ENCODE measurements at places on chromosomes 5 and 9.

GRCh38 chr9:78539904-78540303 lies 243.0 kb downstream of the PSAT1 start:
- peak; percentile 85 for DNase-seq

- no peak for DNase-seq
These were observed 2.0 kb downstream of the PROP1 start for GRCh38 chr5:177994063-177994462.

DNA sequence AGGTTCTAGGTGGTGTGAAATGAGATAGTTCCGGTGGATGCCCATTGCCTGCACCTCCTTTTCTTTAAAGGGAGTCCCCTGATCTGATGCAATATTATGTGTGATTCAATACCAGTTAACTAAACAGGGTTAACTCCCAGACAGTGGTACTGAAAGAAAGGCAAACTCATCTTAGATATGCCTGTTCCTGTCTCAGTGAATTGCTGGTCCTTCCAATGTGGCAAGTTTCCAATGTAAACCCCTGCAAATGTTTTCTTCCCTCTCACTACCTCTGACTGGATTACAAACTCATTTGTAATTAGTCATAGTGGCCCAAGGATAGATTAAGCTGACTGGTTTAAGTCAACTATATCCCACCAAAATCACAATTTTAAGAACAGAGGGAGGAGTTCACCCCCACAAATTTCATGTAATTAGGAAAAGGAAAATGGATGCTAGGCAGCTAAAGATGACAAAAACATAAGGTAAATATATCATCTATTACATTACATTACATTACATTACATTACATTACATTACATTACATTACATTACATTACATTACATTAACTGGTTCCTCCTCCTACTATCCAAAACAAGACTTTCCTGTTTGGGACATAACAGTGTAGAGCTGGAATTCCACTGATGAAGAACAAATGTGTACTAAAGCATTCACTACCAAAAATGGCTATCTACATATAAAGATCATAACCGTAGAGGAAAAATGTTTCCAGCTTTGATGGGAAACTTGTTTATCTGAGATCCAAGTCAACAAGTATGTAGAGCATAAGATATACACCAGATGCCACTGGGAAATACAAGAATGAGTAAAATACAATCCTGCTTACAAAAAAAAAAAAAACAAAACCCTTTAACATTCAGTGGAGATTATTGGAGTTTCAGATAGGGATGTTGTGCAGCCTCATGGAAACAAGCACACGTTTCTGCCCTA lies 121.5 kb upstream of the SNX2 start:
- peak; percentile 50 for DNase-seq

GRCh38 chr9:89663614-89663970 lies 58.8 kb downstream of the GADD45G start:
- DNase-seq = no peak

- peak; percentile 42 for DNase-seq
These were observed 24.6 kb downstream of the GFPT2 start for GRCh38 chr5:180328296-180329137.

DNA sequence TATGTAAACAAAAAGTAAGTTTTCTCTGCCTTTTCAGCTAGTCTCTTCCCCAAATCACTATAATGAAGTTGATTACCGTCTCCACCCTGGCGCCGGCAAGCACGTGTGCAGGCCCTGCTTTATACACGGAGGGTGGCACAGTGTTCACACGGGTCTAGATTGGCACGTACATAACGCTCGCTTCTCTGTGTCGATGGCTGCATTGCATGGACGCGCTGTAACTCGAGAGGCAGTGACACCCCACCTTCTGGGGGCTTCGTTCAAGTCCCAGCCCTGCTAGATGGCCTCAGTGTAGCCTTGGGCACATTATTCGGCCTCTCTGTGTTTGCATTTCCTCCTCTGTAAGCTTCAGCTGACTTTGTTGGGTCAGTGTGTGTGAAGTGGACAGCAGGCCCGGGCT lies 223.9 kb downstream of the FANCC start:
- no peak for DNase-seq

- DNase-seq = peak; percentile 60
These were observed 1.1 kb downstream of the PRR7 start for GRCh38 chr5:177447611-177448243.

DNA sequence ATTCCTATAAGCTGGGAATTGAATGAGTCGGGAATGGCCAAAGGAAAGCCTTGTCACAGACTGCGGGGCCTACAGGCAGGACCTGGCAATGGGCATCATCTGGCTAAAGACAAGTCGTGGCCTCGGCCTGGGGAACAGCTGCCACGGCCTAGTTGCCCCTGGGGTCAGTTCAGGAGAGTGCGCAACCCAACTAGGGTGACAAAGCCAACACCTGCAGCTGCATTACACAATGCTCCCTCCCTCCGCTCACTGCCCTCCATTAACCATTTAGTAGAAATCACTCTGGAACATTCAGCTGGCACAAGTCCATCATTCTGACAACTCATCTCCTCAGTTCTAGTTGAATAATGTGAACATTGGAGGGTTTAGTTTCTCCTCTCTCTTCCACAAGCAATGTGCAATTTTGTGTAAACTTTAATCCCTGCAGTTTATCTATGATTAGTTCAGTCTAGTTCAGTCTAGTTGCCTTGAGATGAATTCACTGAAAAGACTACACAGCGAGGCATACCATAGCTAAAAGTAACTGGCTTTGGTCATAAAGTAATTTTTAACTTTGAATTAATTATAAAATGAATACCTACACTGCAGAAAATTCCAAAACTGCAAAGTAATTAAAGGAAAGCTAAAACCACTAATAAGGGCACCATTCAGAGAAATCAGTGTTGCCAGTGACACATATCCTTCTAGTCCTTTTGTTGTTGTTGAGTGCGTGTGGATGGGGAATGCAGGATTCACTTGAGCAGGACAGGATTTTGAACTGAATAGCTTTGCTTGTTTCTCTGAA lies 5.1 kb downstream of the GLDC start:
- no peak for DNase-seq

DNA sequence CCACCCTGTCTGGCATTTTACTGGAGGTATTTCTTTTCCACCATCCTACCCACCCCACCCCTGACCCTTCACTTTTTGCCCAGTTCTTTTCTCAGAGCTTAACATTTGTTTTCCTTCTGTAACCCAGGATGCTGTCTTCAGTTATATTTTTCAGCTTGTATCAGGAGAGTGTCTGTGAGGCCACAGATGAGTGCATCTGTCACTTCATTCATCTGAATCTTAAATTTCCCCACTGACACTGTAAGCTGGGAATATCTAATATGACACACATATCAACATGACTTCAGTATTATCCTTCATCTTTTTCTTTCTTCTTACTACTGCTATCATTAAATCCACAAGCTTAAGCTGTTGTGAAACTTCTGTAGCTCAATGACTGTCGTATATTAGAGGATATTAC lies 4.9 kb downstream of the MARCHF3 start:
- DNase-seq = no peak

- DNase-seq = peak; percentile 69
These were observed 19.6 kb downstream of the MFAP3 start for GRCh38 chr5:154058055-154059038.

GRCh38 chr5:74313896-74314295 lies 326.6 kb downstream of the ENC1 start:
- DNase-seq = no peak

GRCh38 chr5:177306674-177307543 lies 3.3 kb downstream of the PRELID1 start:
- DNase-seq = no peak

- no peak for DNase-seq
These were observed 66.8 kb upstream of the SMC2 start for GRCh38 chr9:104027295-104027694.

DNA sequence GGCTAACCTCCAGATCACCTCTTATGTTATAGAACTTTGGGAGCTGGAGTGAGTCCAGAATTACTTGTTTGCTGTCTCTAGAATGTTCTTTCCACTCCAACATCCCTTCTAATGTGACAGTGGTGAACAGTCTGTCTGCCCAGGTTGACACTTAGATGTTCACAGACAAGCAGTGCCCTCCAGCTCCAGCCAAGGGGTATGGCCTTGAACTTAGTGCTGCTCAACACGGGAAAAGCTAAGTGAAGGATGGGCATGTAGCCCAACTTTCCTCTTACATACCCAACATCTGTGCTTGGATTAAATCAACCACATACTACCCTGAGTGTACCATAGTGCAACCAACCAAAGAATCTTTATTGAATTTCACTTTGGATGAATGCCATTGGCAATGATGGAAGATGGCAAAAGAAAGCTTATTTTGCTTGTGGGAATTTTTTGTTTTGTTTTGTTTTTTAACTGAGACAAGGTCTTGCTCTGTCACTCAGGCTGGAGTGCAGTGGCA lies 201.2 kb downstream of the NXNL2 start:
- no peak for DNase-seq

DNA sequence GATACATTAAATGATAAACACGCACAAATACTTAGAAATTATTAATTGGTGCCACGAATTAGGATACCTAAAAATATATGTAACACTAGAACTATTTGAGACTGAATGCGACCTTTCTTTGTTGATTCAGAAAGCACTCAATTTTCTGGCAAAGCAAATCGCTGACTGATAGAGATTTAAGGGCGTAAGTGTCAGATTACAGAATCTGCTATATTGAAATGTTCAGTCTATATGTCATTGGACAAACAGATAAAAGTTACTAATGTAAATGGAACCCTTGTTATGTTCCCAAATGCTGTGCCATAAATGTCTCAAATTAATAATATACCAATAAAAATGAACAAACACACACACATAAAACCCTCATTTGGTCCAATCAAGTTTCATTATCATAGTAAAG lies 137.9 kb downstream of the MPDZ start:
- DNase-seq = peak; percentile 15

- no peak for DNase-seq
These were observed 4.2 kb downstream of the LCN1 start for GRCh38 chr9:135525241-135526088.

DNA sequence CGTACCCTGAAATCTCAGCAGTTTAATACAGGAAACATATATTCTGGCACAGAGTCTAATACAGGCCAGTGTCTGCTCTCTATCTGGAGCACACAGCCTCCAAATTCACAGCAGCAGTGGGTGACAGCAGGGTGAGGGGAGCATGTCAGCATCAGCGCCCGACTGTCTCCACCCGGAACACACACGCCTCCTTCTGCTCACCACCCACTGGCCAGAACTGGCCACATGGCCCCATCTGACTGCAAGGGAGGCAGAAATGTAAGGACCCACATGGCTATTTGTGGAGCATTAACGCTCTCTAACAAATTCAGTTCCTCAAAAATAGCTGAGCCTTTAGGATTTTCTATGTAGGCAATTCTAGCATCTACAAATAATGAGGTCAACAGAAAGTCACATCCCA lies 24.6 kb downstream of the UBE2QL1 start:
- no peak for DNase-seq

GRCh38 chr5:34526682-34527305 lies 129.3 kb upstream of the RAI14 start:
- peak; percentile 37 for DNase-seq

DNA sequence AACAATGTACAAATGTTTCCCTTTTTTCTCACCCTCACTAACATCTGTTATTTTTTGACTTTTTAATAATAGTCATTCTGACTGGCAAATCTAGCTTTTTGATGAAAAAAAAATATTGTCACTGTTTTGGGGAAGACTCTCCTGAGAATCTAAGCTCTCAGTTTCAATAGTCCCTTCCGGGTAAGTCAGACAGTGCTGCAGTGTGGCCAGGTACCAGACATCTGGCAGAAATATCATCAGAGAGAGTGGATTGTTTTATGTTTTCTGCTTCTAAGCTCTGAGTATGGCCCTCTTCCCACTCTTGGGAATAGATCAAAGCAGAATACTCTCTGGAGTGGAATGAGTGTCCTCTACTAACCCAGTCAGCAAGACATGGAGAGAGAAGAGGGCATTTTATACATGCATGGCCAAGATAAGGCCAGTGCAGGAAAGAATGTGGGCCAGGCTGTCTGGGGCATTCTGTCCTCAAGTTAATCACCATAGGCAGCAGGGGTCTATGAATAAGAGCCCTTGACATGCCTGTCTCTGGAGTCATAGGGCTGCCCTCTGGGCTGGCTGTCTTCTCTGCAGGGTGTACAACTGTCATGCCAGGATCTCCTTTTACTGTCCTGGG lies 38.5 kb upstream of the OR2S2 start:
- peak; percentile 61 for DNase-seq

GRCh38 chr5:44089424-44090144 lies 299.6 kb downstream of the FGF10 start:
- DNase-seq = no peak

All from astrocyte (in vitro differentiated cells and primary cell).